RCC 7860 (cell line): ENCODE measurements at places on chromosomes 2 and 18.
A peak's percentile ranks its signal among the peaks of the same experiment; 100 is the strongest.

DNA sequence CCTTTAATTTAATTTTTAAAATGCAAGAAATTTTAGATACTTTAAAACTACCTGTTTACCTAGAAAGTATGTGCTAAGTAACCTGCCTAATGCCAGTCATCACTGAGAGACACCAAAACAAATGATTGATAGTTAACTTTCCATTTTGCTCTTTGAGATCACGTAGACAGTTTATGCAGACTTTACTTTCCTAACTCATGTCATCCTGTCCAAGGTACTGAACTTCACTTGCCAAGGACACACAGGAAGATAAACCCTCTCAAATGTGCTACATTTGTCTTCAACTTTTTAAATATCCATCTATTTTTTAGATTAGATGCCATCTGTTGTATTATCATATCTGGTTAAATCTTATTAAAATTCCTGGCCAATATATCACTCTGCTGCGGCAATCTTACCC lies 20.1 kb upstream of the SCN1A start:
- no peak for DNase-seq

- DNase-seq: no peak
These were observed 1077.3 kb upstream of the TMEFF2 start for GRCh38 chr2:193272011-193272410.

DNA sequence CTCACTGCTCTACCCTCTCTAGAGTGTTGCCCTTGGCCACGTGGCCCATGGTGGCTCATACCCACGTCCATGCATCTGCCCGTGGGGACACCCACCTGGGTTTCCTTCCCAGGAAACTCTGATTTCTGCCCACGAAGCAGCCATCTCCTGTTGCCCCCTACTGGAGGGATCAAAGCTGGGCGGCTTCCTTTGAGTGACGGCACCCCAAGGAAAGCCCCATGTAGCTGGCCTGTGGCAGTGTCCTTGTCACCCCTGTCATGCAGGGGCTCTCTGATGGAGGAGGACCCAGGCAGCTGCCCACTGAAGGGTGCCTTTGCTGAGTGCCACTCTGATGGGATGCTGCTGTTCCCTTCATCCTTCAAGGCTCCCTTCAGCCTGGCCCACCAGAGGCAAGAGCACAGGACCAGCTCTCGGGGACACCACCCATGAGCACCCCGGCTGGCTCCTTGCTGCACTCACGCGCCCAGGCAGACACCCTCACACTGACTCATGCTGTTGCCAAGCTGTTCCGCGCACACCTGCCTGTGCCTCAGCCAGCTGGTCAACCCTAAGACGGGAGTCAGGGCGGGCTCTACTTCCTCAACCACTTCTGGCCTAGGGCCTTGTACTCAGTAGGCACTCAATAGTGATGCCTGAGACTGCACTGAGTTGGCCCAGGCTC lies 101.1 kb downstream of the CTIF start:
- no peak for DNase-seq

- no peak for DNase-seq
These were observed 85.1 kb upstream of the HAAO start for GRCh38 chr2:42877511-42877910.

GRCh38 chr2:43169099-43169945 lies 57.1 kb downstream of the ZFP36L2 start:
- DNase-seq: peak; percentile 70

DNA sequence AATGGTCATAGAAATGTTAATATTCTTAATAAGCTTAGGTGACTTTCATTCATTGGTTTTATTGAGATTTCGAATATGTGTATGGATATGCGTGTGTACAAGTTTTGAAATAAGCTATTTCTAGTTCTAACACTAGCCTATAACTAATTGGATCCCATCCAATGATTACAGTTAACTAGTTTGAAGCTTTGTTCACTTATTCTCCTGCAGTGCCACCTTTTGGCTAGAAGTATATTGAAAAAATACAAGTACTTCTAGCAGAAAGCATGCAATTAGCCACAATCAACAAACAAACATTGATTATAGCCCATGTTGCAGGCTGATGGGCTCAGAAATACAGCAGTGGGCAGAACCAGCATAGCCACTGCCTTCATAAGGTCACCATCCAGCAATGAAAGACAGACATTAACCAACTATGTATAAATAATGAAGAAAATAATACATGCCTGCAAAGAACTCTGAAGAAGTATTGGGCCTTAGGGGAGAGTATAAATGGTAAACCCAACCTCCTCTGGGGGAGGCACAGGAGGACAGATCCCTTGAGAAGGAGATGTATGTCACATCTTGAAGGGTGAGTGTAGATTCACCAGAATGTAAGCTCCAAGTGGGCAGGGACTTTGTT lies 5.1 kb upstream of the PIEZO2 start:
- no peak for DNase-seq

DNA sequence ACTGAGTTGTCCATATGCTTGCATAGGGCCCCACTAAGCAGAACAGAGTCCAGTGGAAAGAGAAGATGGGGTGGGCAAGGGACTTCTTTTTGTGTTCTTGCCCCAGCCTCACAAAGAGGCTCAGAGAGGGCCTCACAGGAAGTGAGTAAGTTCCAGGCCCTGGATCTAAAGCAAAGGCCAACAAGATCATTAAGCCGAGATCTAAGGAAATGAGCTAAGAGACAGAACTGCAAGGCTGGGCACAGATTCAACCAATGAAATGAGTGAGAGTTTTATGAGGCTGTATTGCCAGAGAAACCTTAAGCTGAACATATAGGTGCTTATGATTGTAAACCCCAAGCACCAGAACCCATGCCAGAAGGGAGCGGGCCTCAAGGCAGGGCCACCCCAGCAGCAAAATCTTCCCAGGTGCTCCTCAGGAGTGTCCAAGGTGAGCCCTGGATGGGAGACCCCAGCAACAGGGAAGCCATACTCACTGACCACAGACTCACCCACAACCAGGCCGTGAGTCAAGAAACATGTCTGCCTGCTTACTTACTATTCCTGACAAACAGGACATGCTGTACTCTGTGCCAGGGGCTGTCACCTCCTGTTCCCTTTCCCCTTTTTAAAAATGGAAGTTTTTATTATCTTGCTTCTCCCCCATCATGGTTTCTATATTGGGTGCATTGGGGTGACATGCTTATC lies 40.2 kb downstream of the SLC14A1 start:
- no peak for DNase-seq

- DNase-seq: no peak
These were observed 25.9 kb downstream of the ITM2C start for GRCh38 chr2:230890646-230891045.

DNA sequence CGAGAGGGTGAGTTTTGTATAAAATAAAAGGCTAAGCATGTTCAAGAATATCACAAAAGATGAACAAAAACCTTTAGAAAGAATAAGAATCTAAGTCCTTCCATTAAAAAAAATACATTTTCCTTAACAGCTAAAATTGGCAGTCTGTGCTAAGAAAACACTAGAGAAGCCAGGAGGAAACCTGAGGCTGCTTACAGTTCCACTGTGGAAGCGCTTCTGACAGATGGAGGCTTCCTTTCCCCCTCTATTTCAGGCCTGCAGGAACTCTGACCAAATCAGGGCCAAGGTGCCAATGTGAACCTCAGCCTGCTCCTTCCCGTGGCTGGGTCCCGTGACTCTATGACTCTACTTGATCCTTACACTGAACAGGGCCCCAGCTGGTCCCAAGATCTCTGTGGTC lies 108.1 kb upstream of the ARHGAP28 start:
- no peak for DNase-seq

DNA sequence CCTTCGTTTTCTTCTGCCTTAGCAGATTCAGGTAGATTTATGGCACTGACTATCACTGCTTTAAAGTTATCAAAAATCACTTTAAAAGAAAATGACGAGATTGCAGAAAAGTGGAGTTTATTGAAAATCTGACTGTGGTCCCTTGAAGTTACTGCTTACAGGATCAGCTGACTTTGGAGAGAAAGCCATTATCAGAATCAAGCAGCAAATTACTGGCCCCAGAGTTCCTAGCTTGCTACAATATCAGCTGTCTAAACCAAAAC lies 18.5 kb downstream of the MBP start:
- no peak for DNase-seq

DNA sequence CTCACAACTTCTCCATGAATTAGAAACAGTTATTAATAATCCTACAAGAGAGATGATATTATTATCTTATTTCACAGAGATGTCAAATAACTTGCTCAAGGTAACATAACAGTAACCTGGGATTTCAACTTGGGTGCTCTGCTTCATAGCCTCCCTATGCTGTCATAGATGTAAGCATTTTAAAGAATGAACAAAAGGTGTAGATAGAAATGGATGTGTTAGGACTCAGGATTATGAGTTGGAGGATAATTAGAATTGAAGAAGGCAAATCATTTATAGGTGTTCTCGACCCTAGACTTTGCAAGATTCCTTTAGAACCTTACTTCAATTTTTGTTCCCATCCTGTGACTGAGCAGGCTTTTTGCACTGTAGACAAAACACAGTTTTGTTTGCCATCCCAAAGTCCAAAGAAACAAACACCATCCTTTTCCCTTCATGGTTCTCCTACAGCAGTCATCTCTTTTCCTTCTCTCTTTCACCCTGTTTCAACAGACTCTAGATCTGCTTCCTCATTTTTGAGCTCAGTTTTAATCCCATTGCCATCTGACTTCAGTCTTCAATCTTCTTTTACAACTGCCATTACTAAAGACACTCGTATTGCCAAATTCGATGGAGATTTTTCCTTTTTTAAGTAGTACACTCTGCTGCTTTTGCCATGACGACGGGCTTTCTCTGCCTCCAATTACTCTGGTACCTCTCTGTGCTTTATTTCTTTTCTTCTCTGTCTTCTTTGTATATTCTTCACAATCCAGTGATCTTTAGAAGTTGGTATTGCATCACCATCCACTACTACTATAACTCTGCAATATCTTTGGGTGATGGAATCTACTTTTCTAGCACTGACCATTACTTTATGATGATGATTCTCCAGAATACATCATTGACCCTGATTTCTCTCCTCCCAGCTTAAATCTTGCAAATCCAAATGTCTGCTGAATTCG lies 4.5 kb downstream of the HNMT start:
- DNase-seq: no peak

DNA sequence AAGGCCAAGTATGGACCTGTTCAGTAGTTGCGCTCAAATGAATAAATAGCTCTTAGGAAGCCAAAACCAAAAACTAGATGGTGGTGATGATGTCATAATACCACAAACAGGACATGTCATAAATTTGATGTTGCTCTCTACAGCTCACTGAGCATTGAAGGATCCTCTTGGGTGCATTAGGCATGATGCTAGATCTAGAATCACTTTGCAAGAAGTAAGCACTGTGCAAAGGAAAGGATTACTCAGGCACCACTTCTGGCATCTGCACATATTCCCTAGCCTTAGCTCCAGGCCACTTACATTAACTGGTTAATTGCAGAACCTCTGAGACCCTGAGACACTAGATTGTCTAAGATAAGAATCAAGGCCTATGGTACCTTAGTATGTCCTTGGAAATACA lies 58.0 kb downstream of the LRRTM1 start:
- DNase-seq: no peak

GRCh38 chr2:206979922-206980321 lies 40.6 kb downstream of the CPO start:
- no peak for DNase-seq

DNA sequence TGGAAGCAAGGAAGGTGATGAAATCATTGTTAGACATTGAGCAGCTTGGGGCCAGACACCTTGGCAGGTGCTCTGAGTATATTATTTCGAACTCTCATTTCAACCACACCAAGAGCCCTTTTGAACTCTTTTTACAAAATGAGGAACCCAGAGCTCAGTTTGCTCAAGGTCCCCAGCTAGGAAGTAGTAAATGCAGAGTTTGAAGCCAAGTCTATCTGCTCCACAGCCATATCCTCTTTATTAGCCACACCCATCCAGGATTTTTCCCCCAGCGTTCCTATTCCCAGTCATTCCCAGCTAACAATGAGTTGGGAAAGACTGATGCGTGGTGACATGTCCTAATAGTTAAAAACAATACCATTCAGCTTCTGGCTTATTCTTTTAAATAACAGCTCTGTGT lies 40.2 kb downstream of the SEMA4F start:
- DNase-seq: no peak

DNA sequence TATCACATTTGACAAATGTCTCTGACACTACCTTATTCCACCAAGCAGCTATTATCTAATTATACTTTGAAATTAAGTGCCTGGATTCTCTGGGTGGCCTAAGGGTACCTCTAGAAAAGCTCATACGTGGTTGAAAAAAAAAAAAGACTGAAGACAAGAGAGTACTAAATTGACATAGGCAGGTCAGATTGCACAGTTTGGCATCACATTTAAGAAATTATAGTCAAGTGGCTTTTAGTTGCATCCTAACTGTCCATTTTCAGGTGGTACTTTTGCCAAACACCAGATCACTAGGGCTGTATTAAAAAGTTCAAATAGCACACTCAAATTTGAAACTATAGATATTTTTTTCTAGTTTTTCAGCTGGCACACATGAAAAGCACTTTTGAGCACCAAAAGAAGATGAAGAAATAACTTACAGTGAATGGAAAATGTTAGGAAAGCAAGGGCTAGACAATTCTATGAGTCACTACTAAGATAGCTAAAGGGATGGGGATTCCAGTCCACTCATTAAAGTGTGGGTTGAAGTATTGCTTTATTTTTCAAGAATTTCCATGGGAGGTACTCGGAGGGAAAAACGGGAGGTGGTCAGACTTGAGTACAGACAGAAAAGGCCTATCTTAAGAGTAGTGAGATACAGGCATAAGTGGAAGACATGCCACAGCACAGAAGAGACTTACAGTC lies 106.5 kb upstream of the COL5A2 start:
- DNase-seq: peak; percentile 89

DNA sequence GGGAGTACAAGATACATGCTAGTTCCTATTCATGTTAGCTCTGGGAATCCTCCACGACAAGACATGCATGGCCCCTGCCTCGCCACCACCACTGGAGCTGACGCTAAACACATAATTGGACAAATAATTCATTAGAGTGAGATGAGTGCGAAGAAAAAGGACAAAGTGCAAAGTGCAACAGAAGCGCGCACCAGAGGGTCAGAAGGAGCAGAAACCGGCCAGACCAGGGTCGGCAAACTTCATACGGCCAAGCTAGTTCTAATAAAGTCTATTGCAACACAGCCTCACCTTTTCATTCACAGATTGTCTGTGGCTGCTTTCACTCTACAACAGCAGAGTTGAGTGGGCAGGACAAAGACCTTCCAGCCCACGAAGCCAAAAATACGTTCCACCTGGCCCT lies 266.1 kb upstream of the KLHL29 start:
- no peak for DNase-seq

GRCh38 chr18:73908323-73908722 lies 239.3 kb downstream of the FBXO15 start:
- no peak for DNase-seq

- DNase-seq: no peak
These were observed 5.2 kb upstream of the TPO start for GRCh38 chr2:1407950-1408675.

DNA sequence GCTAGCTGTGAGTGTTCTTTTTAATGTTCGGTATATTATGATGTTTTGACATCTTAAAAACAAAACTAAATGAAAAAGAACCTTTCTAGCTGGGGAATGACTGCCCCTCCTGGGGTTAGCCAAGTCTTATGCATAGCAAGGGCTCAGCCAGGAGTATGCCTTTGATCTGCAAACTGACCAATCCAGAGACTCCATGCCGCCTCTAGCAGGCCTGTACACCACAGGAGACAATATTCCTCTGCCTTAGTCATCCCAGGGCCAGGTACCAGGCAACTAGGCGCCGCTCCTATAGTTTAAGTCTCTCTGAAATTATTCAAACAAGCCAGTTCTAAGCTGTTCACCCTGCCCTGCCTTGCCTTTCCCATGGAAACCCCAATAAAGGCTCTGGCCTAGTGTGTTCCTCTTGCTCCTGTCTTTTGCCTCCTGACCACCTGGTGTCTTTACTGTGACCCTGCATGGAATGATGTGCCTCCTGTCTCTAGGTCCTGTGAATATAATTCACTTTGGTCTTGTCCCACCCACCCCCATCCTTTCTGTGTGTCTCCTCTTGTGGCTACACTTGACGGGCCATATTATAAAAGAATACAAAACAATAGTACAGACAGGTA lies 52.0 kb upstream of the CHN1 start:
- no peak for DNase-seq
